Stimulated activated CD4-positive, alpha-beta T cell treated with anti-CD3 and anti-CD28 coated beads, Interleukin-12 subunit alpha, Interleukin-12 subunit beta, amount 100 ng/mL, for 24 hours (primary cell): ENCODE measurements at places on chromosomes 12 and 14.

- DNase-seq: no peak
These were observed 4.5 kb downstream of the UBC start for GRCh38 chr12:124909831-124910560.

DNA sequence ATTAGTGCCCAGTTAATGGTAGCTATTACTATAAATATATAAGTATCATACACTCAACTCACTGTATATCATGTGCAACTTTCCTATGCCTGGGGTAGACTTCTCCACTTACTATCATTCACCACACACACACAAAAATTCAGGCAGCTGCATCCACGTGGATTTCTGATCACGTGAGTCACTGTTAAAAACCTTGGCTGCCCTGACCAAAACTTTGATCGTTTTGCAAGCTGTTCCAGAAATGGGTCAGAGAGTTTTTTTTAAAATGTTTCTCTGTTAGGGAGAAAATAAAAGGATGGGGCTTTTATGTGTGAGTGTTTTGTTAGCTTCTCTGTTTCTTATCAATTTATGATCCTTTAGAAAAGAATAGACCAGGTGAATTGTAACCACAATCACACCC lies 198.2 kb upstream of the CNOT2 start:
- DNase-seq: no peak

DNA sequence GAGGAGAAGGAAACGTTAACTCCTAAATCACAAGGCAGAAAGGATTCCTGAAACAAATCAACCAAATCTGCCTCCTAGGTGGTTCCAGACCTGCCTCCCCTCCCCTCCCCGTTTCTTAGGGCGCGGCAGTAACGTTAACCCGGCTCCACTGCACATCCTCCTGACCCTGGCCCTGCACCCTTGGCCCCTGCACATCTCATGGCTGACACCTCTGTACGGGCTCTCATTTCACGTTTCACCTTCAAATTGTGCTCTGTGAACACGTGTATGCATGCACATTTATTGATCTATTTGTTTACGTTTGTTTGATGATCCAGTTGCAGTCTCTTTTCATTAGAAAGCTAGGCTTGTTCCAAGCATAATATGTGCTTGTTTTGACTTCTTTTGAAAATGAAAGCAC lies 358.1 kb downstream of the ADGRD1 start:
- DNase-seq: no peak

- no peak for DNase-seq
These were observed 19.9 kb downstream of the LRRC9 start for GRCh38 chr14:59939828-59940227.

DNA sequence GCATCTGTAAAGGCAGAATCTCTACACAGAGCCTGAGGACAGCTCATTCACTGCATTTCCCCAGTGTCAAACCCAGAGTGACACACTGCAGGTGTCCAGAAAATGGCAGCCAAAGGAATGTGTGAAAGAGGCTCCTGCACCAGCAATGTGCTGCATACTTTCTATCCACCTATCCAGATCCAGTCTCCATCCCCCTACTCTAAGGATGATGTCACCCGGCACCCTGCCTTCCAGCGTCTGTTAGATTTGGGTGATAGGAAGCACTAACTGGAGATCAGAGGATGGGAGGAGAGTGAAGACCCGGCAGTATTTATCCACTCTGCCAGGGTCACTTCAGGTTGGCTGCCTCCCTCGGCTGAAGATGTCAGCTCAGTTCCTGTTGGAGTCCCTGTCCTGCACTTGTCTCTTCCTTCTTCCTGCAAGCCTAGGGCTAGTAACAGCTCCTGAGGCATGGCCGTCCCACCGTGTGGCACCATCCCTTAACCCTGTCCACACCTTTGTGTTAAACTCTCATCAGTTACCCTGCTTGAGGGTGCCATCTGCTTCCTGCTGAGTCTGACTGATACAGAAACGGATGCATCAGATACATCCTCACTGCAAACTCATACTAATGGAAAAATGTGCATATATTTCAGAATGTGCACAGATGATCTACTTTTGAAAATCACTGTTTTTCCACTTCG lies 13.0 kb upstream of the GPR68 start:
- DNase-seq: no peak

- DNase-seq: no peak
These were observed 12.0 kb downstream of the GNG2 start for GRCh38 chr14:51872396-51872795.

DNA sequence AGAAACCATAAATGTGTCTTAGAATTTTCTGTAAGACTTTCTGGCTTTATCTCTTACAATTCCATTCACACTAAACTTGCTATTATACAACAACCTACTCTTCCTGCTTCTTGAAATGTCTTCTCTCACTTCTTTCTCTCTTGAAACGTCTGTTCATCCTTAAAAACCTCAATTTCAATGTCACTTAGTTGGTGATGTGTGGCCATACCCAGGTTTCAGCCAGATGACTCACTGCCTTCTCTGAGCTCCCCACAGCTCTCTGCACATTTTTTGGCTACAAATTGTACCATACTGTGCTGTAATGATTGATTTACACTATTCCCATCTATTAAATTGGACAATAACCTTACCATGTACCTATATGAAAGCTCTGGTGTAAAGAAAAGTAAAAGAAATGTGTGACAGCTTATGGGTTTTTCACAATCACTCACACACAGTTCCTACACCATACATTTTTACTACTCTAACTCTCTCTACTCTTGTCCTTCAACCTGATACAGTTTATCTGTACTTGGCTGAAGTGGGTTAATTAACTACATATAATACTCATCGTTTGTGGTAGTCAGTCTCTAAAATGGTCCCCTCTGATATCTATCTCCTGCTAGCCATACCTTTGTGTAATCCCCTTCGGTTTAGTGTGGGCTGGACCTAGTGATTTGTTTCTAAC lies 222.1 kb downstream of the NELL2 start:
- no peak for DNase-seq

DNA sequence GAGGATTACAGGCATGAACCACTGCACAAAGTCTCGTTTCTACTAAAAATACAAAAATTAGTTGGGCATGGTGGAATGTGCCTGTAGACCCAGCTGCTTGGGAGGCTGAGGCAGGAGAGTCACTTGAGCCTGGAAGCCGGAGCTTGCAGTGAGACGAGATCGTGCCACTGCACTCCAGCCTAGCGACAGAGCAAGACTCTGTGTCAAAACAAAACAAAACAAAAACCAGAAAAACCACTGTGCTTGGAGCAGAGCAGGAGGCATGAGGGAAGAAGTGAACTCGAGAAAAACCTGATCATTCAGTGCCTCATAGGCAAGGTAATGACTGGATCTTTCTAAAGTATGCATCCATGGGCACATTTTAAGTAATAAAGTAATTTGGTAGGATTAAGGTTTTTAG lies 487.8 kb downstream of the KCNH5 start:
- no peak for DNase-seq

DNA sequence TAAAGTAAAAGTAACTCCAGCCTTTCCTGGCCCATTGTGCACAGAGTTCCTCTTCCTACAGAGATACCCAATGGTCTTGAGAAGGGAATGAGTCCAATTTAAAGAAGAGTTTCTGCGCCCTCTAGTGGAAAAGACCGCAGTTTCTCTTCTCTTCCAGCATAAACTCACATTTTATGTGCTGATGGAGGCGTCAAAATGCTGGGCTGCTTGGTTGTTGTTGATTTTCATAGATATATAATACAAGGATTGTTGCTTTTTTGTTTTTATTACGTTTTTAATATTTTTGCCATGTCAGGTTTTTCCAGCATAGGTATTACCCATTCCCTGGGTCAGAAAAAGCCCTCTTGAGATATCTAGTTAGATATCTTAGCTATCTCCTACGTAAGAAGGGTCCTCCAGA lies 356.9 kb upstream of the STXBP6 start:
- DNase-seq: no peak

DNA sequence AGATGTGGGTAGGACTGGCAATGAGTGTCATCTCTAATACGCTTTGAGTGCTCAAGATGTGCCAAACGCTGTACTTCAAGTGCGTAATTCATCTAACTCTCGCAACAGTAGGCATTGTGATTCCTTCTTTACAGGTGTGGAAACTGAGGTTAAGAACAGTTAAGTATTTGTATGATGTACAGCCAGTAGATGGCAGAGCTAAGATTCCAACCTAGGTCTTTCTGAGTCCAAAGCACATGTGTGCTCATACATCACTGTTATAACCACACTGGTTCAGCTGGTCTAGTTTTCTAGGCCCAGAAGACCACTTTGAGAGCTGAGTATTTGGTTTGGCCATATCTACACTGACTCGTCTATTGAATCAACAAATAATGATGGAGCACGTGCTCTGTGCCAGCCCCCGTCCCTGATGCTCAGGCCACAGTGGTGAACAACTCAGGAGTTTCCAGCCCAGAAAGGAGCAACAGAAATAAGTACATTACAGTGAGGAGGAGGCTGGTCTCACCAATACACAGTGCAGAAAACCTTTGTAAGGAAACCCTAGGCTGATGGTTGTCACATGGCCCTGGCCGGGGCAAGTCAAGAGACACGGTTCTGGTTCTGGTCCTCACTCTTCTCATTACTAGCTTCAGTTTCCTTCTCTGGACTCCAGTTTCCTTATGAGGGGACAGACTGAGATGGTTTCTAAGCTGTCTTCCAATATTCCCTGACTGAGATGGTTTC lies 69.3 kb upstream of the SCN8A start:
- DNase-seq: no peak

DNA sequence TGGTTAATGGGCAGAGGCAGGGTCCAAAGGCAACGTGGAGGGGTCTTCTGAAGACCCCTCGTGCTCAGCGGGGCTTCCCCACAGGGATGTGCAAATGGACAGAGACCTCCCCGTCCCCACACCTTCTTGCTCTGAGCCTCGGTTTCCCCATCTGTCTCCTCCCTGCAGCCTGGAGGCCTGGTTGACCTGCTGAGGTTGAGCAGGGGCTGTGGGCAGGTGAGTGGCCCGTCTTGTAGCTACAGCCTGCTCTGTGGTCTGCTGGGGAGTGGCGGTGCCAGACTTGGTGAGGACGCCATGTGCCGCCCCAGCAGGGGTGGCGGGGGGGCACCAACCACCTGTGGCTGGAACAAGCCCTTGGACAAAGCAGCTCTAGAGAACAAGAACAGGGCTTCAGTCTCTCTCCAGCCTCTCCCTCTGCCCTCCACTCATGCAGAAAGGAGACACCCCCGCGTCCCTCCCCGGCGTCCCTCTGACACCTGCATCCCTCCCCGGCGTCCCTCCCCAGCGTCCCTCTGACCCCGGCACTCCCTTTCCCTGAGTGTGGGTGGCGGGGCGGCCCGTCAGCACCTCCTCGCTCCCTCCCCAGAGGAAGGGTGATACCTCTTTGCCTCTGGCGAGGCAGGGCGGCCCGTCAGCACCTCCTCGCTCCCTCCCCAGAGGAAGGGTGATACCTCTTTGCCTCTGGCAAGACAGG lies 83.7 kb downstream of the NOC4L start:
- no peak for DNase-seq
